ENCODE measurements at places on chromosomes 2 and 18.

GRCh38 chr2:85694052-85695025 is at the start of gene GNLY:
Gene GNLY, plus strand, starts transcription at chr2:85694358. Its CDS starts 61 bp downstream, at chr2:85694419.
- DNase-seq, result peak; percentile 20

DNA sequence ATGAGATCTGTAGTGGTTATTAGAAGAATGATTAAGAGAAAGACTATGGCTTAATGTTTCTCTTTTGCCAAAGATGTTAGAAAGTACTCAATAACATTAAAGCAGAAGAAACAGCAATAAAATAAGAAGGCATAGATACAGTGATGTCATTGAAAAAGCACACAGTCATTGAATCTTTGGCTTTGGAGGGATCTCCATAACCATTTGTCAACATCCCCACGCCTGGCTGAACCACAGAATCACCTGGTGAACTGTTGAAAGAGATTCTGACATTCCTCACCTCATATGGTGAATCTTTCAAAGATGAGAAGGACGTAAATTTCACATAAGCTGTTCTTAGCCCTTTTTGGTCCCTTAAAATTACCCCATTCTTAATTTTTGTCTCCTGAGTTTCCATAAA is 324.6 kb upstream of the NRP2 start:
- no peak for DNase-seq

- peak; percentile 49 for DNase-seq
Measured at GRCh38 chr2:98464772-98465310, 20.2 kb downstream of the INPP4A start.

GRCh38 chr2:163659224-163659623 is 76.6 kb downstream of the FIGN start:
- DNase-seq, result no peak

DNA sequence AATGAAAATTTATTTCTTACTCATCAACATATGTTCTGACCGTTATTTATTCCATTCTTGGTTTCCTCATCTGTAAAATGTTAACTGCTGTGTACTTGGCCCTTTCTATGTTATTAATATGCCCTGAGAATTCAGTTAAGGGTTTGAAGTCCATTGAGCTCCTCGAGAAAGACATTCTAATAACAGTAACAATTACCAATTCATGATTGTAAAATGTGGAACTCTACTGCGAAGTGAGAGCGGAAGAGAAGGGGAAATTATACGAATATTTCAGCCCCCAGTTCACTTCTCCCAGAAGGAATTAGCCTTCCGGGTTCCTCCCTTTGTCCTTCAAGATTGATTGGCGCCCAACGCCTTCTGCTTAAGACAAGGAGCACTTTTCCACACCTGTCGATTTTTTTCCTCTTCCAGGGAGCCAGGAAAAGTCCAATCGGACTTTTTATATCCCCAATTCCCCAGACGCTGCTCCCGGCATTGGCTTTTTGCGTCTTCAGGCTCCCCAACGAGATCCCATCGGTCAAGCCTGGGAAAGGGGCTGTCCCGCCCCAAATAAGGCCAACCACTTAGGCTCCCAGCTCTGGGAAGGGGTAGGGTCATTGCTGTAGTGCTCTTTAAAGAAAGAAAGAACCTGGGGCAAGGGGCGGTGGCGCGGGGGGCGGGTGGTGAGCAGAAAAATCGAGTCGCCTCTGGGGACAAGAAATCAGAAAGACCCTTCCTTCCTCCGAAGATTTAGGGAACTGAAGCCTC is 1.6 kb downstream of the DSC2 start:
- no peak for DNase-seq

DNA sequence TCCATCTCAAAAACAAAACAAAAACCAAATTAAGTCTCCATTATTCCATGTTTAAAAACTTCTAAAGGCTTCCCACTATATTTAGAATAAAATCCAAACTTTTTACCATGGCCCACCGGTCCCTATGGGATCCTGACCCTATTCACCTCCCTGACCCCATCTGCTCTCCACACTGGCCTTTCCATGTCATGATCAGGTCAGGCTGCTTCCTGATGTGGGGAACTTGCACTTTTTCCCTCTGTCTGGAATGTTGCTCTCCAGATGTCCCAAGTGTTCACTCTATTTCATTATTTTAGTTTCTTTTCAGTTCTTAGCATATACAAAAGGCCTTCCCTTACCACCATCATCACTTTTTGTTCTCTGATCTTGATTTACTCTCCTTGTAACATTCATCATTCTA is 7.5 kb upstream of the MTA3 start:
- DNase-seq, result no peak

GRCh38 chr2:96788442-96789244 is 27.4 kb upstream of the CNNM3 start:
- no peak for DNase-seq

DNA sequence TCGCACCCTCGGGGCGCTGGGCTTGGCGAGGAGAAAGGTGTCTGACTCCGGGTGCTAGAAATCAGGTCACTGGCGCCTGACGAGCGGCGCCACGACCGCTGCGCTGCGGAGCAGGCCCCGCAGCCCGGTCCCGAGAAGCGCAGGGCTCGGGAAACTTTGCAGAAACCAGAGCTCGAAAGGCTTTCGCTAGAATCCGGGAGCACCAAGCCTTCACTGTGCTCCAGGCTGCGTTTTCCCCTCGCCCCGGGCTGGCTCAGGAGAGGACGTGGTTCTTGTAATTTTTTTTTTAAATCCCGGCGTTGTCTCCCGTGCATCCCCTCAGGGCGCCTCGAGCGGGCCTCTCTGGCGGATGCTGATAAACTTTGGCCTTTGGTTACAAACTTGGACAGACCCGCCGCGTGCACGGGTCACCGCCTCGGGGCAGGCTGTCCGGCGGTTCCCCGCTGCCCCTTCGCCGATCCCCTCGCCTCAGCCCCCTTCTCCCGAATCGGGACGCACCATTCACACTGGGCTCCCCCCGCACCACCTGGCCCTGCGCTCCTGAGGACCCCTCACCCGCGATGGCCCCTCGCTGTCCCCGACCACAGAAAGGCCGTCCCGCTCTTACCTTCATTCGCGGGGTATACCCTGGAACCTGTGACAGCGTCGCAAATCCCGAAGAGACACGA is 419 bp downstream of the EPHA4 start:
- peak; percentile 43 for DNase-seq

DNA sequence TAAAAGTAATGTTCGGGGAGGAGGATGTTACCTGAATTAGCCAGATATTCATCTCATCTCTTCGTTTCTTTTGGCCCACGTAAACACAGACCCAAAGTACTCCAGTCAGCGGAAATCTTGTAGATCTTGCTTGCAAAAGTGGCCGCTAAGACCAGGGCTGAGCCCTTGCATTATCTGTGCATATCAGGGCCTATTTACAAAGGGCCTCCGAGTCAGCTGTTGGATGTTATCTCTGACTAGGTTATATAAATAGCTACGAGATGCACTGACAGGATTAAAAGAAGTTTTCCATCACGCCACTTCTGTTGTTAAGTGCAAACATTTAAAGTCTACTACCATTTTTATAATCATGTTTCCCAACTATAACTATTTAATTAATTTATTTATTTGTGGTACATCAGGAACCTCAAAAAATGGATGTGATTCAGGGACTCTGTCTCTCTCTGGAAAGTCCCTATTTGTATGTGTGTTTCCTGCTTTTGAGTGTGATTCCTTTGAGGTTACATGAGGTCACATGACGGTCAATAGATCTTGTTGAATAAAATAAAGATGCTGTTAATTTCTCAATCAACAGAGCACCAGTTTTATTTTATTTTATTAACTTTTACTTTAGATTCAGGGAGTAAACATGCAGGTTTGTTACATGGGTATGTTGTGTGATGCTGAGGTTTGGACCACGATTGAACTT is 46.8 kb upstream of the MBOAT2 start:
- no peak for DNase-seq

DNA sequence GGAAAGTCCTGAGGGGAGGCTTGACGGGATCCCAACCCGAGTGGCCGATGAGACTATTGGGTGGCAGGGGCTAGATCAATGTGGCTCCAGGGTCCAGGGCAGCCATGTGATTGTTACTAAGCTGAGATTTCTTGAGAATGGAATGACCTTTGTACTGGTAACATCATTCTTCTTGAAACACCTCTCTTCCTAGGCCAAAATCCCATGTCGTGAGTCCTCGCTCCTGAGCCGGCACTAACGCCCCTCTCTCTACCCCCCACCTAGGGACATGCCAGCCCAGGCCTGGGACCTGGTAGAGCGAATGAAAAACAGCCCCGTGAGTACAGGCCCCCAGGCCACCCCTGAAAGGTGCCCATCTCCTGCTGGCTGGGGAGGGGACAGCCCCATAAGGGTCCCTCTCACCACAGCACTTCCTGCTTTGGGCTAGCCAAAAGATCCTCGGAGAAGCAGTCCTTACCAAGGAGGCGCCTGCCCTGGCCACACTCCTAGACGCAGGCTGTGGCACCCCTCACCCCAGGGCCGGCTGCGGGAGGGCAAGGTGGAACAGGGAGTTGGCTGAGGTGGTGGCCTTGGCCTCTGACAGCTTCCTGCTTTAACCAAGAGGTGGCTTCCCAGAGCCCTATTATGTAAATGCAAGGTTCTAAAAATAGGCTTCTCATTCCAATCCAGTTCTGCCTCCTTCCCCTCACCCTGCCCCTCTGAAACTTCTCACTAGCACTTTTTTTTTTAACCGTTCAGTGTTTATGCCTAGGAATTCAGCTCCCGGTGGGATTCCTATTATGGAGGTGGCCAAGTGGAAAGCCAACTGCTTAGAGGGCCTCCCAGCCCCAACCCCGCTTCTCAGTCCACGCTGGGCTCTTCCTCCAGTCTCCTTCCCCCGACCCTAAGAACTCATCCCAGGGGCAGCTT is 126.6 kb upstream of the PPP1CB start:
- peak; percentile 75 for DNase-seq

- no peak for DNase-seq
Measured at GRCh38 chr2:31199206-31199605, 18.1 kb downstream of the CAPN14 start.

- DNase-seq, result no peak
Measured at GRCh38 chr2:102758439-102758838, 3.4 kb upstream of the TMEM182 start.

Measured in stimulated activated CD8-positive, alpha-beta memory T cell treated with anti-CD3 and anti-CD28 coated beads, Interleukin-4, amount 100 ng/mL, for 48 hours (primary cell).